ENCODE measurements at places on chromosomes 1 and 21. TPM values are rescaled to one million over a fixed set of nuclear protein-coding genes. Genes with fewer than 3 reads are reported as not detected.
A peak's percentile ranks its signal among the peaks of the same experiment; 100 is the strongest.

GRCh38 chr1:36092166-36092797 lies 3.6 kb downstream of the ADPRS start:
- no peak for DNase-seq

- DNase-seq, result no peak
These were observed 138.4 kb downstream of the HIVEP3 start for GRCh38 chr1:41780322-41780721.

DNA sequence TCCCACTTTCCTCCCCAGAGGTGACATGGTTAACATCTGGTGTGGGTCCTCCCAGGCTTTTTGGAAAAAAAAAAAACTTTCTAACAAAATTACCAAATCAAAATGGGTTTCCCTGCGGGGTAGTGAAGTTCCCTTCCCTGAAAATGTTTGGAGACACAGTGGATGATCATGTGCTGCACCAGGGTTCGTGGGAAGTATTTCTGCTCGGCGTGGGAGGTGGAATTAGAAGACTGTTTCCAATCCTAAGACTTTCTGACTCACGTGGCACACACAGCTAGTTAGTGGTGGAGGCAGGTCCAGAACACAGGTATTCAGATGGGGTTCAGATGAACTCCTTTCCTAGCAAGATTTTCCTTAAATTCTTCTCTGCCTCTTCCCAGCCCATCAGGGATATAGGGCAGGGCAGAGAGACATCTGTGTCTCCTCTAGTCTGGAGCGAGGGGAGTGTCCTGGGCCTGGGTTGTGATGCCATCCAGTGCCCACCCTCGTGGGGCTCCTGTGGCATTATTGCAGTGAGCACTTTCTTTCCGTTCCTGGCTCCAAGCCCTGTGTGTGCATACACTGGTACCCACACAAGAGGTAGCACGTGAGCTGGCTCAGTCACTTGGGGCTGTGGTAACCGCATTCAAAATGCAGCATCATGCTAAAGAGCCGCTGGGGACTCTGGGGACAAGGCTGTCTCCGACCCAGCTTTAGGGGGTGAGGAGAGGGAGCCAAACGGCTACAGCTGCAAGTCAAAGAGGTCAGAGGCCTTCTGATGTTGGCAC lies 27.5 kb downstream of the KCNC4 start:
- no peak for DNase-seq

GRCh38 chr1:179807691-179808485 lies 64.8 kb downstream of the FAM163A start:
- DNase-seq, result peak; percentile 27

GRCh38 chr21:41596241-41596925 lies 88.4 kb upstream of the TMPRSS2 start:
- no peak for DNase-seq

DNA sequence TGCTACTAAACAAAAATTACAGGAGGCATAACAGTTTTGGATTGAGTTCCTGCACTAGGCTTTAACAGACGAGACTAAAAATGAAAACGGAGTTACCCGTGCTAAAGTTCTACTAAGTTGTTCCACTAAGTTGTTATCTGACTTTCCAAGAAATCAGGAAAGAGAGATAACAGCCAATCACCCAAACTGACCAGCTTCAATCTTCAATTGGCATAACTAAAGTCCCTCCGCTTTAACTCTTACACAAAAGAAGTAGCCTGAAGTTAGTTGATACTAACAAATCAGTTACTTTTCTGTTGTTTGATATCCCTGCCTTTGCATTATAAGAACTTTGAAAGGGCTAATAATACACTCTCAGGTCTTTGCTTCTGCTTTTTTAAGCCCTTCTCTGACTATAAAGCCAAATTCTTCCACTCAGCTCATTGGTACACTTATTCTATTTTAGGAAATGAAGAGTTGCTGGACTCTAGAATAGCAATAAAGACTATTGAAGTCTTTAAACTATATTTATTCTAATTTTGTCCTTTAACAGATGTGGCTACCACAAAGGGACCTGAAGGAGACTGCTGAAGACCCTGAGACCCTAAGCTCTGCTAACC lies 61.3 kb downstream of the TESK2 start:
- DNase-seq, result no peak

MEX3A gene
- 3.4 TPM for total RNA-seq

ENSA gene
- 194 TPM for total RNA-seq

SAMD11 gene
- 0.37 TPM for total RNA-seq

All from HT1080 (cell line).